ENCODE measurements at places on chromosomes 2 and 18.

DNA sequence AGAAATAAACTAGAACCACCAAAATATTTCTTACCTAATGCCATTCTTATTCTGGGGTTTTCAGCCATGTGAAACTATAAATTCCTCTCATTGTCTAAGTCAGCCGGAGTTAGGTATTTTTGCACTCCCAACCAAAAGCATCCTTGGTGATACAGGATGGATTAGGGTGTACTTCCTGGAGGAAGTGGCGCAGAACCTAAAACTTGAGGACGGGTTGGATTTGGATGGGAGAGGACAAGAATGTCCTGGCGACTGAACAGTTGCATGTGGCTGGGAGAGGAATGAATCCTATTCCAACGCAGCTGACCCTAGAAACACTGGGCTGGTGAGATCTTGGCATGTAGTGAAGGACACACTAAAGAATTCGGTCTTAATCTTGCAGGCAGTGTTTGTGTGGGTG lies 58.5 kb downstream of the E2F6 start:
- DNase-seq, result no peak

- DNase-seq, result no peak
These were observed 25.4 kb upstream of the ST3GAL5 start for GRCh38 chr2:85913884-85914881.

GRCh38 chr2:8860239-8860638 lies 22.8 kb upstream of the KIDINS220 start:
- DNase-seq, result no peak

GRCh38 chr2:80893711-80894110 lies 589.2 kb upstream of the LRRTM1 start:
- DNase-seq, result no peak

DNA sequence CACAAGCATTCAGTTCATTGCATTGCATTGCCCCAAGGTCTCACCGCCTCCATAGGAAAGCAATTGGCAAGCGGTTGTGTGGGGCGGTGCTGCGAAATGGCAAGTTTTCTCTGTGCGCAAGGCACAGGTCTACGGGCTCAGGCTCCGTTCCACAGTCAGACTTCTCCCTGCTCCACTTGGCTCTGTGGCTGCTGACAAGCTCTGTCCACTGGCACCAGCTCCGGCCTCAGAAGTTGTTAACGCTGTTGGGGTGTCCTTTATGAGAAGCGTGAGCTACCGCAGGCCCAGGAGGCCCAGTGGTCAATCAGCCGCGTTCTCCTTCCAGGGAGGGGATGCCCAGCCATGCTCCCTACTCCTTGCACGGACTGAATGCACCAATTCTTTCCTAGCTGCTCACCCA lies 87.0 kb upstream of the GATA6 start:
- no peak for DNase-seq

DNA sequence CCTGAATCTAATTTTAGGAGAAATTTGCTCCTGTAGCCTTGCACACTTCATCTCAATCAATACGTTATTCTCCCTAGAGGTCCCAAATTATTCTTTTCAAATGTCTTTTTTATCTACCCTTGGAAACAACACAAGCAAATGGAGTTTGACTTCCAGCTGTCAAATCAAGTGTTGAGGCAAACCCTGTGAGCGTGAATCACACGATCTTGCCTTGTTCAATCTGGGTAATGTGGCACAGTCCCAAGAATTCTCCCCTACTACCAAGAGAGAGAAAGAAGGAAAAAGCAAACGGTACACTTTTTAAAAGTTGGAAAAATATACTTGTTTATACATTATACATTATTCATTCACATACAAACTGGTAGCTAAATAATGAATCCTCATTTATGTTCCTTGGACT lies 2035.3 kb upstream of the CELF4 start:
- DNase-seq, result no peak

GRCh38 chr2:222381566-222381965 lies 42.8 kb upstream of the SGPP2 start:
- DNase-seq, result no peak

DNA sequence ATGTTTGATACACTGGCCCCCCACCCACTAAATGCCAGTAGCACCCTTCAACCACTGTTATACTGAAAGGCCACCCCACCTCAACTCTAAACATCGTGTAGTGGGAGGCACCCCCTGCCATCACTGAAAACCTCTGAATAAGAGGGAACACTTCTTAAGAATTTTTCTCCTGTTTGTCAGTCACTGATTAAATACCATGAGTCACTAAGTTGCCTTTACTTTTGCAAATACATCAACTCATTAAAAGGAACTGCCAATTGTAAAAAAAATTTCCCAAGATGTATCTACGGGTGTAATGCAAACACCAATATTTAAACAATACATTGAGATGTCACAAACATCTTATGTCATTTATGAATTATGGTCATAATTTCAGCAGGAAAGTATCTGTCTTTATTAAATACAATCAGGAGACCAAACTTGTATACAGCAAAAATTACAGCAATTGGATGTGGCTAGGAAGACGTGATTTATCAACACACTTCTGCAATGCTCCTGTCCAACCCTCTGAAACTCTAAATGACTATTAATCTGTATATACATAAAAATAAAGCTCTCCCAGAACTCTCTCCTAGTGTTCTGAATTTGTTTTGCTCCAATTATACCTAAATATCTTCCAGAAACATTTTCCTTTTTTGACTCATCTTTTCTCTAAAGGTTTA lies 144.1 kb upstream of the STK17B start:
- DNase-seq, result no peak

- no peak for DNase-seq
These were observed 223.5 kb downstream of the HRH4 start for GRCh38 chr18:24683925-24684324.

GRCh38 chr18:34330308-34330707 lies 105.6 kb upstream of the NOL4 start:
- DNase-seq, result no peak

- DNase-seq, result no peak
These were observed 40.5 kb downstream of the SCN9A start for GRCh38 chr2:166335284-166335683.

- DNase-seq, result no peak
These were observed 33.5 kb upstream of the CCDC93 start for GRCh38 chr2:118047380-118047826.

- DNase-seq, result no peak
These were observed 65.8 kb downstream of the RNF144A start for GRCh38 chr2:6982934-6983589.

GRCh38 chr2:33559328-33559727 lies 39.8 kb downstream of the FAM98A start:
- no peak for DNase-seq

GRCh38 chr2:103005393-103005792 lies 243.6 kb downstream of the TMEM182 start:
- no peak for DNase-seq

- no peak for DNase-seq
These were observed 110.3 kb downstream of the SP3 start for GRCh38 chr2:173854840-173855239.

DNA sequence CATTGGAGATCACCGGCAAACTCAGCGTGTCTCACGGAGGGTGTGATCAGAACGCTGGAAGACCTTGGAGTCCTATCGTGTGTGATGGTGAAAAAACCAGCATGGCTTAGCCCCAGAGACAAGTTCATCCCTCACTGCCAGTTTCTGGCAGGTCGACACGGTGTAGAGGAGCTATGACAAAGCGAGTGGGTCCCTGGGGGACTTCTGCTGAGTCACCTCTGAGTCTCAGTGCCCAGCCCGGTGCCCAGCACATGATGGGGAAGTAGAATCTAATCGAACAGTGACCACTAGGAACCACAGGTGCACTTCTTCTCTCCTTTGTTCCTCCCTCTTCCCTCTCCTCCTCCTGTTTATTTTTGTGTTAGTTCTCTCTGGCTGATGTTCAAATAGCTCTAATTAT lies 45.9 kb upstream of the KCNF1 start:
- no peak for DNase-seq

DNA sequence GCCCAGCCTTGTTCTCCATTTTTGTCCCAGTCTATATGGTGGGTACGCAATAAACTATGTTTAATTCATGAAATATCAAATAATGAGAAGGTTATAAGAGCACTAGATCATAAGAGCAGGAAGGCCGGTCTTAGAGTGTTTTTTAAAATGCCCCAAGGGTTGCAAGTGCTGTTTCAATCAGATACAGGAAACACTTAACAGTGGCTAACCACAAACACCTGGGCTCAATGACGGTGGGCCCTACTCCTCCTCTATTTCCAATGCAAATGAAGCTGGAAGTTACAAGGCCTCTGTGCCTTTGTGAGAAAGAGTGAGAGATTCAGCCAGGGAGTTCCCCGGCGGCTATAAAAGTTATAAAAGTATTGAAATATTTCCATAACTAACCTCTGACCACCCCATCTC lies 18.9 kb upstream of the WDR33 start:
- no peak for DNase-seq

- no peak for DNase-seq
These were observed 51.5 kb downstream of the FHOD3 start for GRCh38 chr18:36348971-36349417.

GRCh38 chr2:195407783-195408182 lies 249.2 kb upstream of the SLC39A10 start:
- no peak for DNase-seq

- no peak for DNase-seq
These were observed 138.6 kb upstream of the SCN7A start for GRCh38 chr2:166632616-166633015.

GRCh38 chr2:6679471-6679870 lies 186.2 kb downstream of the CMPK2 start:
- DNase-seq, result no peak

Data from NCI-H1930 (cell line).